NCI-H2081 (cell line): ENCODE measurements at places on chromosomes 12 and 14.

DNA sequence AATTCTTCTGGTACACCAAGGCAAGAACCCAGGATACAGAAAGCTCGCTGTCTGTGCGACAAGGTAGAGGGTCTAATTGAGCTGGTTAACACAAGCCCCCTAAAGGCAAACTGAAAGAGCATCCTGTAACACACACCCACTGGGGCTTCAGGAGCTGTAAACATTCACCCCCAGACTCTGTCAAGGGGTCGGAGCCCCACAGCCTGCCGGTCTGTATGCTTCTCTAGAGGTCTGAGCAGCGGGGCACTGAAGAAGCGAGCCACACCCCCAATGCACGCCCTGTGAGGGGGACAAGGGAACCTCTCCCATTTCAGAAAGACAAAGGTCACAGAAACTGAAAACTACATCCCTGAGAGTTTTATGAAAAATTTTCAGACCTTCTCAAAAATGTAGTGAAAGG, 1.3 kb upstream of the IPO8 start:
- no peak for DNase-seq

DNA sequence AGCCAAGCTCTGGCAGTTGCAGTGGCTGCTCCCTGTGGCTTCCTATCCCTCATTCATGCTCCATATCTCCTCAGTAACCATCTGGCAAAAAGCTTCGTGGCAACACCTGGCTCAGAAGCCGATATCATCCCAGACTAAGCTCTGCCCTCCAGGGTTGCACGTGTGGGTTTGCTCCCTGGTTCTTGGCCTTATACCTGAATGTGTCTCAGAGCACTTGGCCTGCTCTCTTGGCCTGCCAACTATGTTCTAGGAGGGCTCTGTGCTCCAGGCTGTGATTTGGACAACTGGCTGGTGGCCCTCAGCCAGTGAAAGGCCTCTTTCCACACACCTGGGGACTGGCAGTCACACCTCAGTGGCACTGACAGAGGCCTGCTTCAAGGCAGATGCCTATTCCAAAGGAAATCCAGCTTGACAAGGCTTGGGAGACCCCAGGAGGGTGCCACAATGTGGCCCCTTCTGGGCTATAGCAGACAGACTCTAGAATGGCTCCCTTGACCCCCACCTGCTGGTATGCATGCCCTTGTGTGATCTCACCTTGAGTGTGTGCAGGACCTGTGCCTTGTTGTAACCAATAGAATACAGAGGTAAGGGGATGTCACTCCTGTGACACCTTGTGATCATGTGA, 10.5 kb downstream of the PLD4 start:
- no peak for DNase-seq

DNA sequence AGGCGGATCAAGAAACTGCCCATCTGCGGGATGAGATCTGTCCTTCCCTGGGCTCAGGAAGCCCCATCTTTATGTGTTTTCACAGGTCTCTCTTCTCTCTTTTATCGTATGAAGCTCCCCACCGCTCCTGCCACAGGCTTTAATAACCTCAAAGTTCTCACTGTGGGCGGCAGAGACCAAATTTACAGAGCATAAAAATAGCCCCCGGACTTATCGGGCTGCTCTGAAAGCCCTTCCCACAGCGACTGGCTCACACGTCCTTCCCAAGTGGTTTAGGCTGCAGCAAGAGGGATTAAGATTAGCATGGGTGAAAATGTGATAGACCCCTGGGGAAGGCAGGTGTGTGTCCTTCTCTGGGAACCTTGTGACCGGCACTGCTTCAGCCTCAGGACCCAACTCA, 47.8 kb downstream of the TESC start:
- no peak for DNase-seq

GRCh38 chr12:70042675-70043074, 200.6 kb upstream of the CNOT2 start:
- no peak for DNase-seq

DNA sequence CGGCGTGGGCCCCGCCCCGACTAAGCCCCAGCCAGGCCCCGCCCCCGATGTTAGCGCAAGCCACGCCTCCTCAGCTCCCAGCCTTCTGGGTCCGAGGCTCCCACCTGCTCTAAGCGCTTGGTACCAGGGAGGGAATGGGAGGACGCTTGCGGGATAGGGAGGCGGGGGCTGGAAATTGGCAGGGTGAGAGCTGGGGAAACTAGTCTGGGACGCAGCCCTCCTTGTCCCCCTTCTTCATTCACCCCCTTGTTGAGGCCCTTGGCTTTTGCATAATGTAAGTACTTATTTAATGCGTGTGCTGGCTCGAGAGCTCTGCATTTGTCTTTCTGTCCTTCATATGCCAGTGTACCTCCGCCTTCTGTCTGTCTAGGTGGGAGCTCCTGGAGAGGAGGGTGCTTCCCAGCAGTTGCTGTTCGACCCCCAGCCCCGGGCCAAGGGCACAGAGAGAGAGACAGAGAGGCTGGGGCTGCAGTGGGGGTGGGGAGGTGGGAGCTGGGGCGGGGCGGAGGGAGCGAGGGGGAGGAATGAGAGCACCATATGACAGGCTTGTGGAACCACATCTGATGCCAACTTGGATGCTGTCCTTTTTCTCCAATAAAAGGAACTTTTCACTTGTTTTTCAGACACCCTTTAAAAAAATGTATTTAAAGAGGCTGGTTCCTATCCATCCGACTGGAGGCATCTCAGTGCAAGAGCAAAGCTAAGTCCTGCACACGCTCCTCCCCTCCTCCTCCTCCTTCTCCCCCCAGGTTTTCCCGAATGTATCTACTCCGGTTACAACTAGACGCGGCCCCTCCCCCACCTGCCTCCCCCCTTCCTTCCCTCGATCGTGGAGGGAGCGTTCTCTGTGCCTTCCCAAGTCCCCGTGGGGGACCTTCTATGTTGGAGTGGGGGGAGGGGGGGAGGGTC, 25.6 kb upstream of the MAP1LC3B2 start:
- peak; percentile 45 for DNase-seq

GRCh38 chr14:95233702-95234241, 76.4 kb upstream of the DICER1 start:
- DNase-seq = no peak

GRCh38 chr14:74946659-74947281, 8.6 kb downstream of the PGF start:
- no peak for DNase-seq

- no peak for DNase-seq
These were observed 22.3 kb downstream of the ZNF268 start for GRCh38 chr12:133203344-133204263.

GRCh38 chr12:121250359-121250758, 40.4 kb downstream of the P2RX4 start:
- DNase-seq = no peak
